ENCODE measurements at places on chromosomes 1 and 21. TPM values are rescaled to one million over a fixed set of nuclear protein-coding genes. Genes with fewer than 3 reads are reported as not detected.

Gene DLGAP3
- 4.0 TPM for polyA plus RNA-seq

Gene PTPRC
- polyA plus RNA-seq: 4.8 TPM

Gene SH2D1B
- polyA plus RNA-seq: 0.14 TPM

Gene KDF1
- 11.5 TPM for polyA plus RNA-seq

Gene LCE2C
- not detected for polyA plus RNA-seq

Gene AGT
- polyA plus RNA-seq: 38.9 TPM

Gene ALX3
- polyA plus RNA-seq: not detected

Gene CFHR1
- not detected for polyA plus RNA-seq

Gene B3GALT6
- 22.3 TPM for polyA plus RNA-seq

Gene TNFRSF14
- 27.7 TPM for polyA plus RNA-seq

Gene ST6GALNAC5
- 3.4 TPM for polyA plus RNA-seq

Gene ITGB2
- 16.9 TPM for polyA plus RNA-seq

All from renal pelvis (tissue), 12 donors.